ENCODE measurements at places on chromosomes 16 and 17. TPM values are rescaled to one million over a fixed set of nuclear protein-coding genes. Genes with fewer than 3 reads are reported as not detected.

DNA sequence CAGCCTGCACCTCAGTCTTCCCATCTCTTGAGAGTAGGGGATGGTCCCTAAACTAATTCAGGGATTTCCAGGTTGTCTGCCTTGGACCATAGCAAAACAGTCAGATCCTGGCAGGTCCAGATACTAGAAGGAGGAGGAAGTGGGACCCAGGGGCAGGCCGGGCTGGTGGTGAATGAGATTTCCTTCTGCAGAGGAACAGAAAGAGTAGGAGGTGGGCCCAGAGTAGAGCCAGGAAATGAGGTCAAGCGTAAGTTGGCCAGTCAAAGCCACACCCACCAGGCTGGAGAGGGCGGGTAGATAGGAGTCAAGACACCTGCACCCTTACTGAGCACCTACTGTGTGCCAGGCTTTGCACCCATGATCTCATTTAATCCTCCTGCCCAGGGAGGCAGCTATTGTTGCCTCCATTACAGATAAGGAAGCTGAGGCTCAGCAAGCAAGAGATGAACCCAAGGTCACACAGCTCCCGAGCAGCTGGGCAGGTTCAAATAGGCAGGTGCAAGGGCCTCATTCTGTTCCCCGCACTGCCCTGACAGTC, 2.6 kb downstream of the CDH5 start:
- DNase-seq = no peak

The KCNJ18 gene
- not detected for total RNA-seq

DNA sequence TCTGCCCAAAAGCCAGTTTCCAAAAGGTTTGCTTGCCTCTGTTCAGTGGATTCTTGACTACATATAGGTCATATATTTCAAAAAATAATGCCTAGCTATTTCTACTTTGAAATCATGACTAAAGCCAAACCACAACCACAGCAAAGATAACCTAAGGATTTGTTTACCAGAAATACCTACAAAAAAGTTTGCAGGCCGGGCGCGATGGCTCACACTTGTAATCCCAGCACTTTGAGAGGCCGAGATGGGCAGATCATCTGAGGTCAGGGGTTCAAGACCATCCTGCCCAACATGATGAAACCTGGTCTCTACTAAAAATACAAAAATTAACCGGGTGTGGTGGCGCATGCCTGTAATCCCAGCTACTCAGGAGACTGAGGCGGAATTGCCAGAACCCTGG, 15.2 kb downstream of the CARHSP1 start:
- no peak for DNase-seq

- DNase-seq = no peak
These were observed 36.4 kb upstream of the ARHGAP17 start for GRCh38 chr16:25051406-25052150.

DNA sequence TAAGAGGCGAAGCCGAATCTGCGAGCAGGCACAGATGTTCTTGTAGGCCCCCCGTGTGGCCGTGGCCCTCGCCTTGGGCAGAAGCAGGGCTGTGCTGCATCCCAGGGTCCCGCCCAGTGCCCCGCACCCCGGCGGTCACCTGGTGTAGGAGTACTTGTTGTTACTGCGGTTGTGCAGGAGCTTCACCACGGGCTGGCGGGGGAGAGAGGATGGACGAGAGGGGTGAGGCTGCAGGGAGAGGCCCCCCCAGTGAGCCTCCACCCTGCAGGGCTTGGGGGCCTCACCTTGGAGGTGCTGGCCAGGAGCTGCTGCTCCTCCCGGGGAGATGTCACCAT, 11.4 kb downstream of the ASPHD1 start:
- DNase-seq = peak; percentile 52

DNA sequence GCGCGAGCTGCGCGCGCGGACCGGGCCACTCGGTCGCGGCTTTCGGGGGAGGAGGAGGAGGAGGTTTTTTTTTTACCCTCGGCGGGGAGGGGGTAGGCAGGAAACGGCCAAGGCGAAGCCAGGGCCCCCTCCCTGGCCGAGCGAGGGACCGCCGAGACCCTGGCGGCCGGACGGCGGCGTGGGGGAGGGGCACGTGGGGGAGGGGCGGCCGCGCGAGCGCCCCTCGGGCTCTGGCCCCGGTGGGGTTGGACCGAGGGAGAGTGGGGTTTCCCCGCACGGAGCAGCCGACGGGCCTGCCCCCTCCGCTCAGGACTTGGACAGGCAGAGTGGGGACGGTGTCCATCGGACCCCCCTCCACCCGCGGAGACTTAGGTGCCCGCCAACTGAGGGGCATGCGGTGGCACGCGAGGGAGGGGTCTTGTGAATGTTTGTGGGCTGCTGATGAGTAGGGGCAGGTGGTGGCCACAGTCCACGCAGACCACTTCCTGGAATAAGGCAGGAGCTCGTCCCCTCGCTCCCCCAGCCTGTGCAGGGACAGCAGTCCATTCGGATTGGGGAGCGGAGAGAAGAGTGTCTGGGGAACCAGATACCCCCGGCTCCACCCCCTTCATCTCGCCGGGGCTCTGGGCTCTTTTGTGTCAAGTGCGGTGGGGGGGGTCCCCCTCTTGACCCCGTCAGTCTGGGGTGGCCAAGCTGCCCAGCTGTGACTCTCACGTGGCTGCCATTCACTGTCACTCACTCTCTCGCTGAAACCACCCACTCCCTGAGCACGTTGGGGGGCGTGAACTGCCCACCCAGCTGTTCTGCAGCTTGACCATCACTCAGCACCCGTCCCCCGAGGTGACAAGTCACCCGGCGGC, 3.0 kb upstream of the CHD3 start:
- DNase-seq = peak; percentile 66

The MAFG gene
- 26.9 TPM for total RNA-seq

- DNase-seq = no peak
These were observed 348.6 kb downstream of the SEC14L1 start for GRCh38 chr17:77489239-77489892.

GRCh38 chr16:2962334-2963073, 1.6 kb upstream of the KREMEN2 start:
- no peak for DNase-seq

GRCh38 chr16:81833751-81834150, 54.7 kb downstream of the PLCG2 start:
- no peak for DNase-seq

DNA sequence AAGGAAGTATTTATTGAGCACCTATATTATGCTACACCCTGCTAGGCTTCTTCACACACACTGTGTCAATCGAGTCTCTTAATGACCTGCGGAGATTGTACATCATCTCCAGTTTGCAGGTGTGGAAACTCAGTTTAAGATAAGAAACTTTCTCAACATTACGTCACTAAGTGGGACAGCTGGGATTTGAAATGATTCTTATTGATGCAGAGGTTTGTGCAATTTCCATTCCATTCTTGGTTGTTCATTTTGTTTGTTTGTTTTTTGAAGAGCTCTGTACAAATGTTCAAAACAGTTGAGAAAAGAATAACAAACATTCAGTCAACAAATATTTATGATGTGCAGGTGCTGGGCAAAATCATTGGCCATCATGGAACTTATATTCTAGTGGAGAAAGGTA, 84.8 kb downstream of the MAP2K6 start:
- DNase-seq = no peak

DNA sequence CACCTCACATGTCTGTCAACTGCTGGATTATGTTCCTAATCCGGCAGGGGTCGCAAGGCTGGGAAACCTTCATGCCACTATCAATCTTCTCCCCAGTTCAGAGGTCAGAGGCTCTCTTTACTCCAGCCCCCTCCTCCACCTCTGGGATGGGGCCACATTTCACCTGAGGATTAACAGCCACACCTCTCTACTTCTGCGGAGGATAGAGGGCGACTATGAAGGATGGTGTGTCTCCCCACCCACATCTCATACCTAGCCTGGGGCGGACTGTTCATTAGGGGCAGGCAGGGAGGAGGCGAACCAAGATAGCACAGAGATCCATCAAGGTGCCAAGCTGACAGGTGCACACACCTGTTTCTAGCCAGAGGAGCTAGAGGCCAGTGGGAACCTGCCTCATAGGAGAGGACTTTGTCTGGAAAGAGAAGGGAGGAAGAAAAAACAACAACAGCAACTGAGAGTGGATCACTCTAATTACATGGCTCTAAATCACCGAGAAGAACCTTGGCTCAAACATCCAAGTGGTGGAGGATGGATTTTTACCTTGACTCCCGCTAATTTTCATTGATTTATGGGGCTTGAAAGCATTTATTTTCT, 41.9 kb upstream of the SKAP1 start:
- no peak for DNase-seq

GRCh38 chr16:6309271-6309670, 1023.4 kb upstream of the RBFOX1 start:
- no peak for DNase-seq

GRCh38 chr16:86798247-86799041, 220.1 kb downstream of the FOXL1 start:
- no peak for DNase-seq

The SPIRE2 gene
- total RNA-seq = 15.4 TPM

The CDYL2 gene
- 5.3 TPM for total RNA-seq

The SPDYE4 gene
- total RNA-seq = not detected

DNA sequence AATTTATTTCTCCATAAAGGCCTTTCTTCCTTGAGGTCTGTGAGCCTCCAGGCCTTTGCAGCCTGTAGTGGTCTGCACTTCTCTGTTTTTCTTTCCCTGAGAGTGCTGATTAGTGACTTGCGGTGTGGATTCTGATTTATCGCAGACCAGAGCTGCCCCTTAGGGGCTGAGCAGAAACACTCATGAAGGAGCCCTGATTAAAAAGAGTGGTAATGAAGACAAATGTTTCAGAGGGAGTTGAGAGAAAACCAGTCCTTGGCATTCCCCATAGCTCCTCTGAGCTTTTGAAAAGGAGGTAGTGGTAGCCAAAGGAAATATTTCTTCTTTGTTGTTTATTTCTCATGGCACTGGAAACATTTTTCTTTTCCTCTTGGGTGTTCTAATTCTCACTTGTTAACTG, 268.1 kb upstream of the TBX2 start:
- no peak for DNase-seq

GRCh38 chr17:1398931-1399678, 917 bp downstream of the YWHAE start:
- DNase-seq = no peak

The DOC2B gene
- total RNA-seq = 4.0 TPM

The BCL6B gene
- total RNA-seq = 7.4 TPM

GRCh38 chr17:63041251-63041650, 75.2 kb downstream of the TANC2 start:
- no peak for DNase-seq

The SPG7 gene
- total RNA-seq = 109 TPM

The TUFM gene
- 249 TPM for total RNA-seq

GRCh38 chr17:40129498-40129897, 7.7 kb downstream of the MSL1 start:
- DNase-seq = no peak

DNA sequence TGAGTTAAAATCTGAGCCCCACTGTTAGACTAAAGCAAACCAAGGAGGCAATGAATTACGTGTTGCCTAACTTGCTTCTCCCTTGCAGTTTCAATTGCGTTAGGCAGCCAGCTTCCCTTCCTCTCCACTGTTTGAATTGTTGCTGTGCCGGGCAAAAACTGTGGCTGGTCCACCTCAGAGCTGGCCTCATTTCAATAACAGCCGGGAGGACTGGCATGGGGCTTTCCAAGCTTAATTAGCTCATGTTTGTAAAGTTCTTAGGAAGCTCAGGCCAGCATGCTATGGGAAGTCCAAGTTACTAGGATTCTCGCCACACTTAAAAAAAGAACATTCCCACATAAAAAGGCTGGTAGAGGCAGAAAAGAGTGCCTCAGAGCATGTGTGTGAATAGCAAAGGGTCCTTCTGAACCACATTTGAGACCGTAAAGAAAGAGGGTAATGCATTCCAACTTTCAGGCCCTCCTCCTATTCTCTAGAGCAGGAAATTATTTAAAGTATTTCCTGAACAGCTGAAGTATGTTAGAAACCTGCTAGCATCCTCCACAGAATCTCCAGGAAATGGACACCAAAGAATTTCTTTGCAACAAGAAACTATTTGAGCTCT, 79.0 kb upstream of the SMURF2 start:
- DNase-seq = no peak

The HASPIN gene
- total RNA-seq = 29.4 TPM

DNA sequence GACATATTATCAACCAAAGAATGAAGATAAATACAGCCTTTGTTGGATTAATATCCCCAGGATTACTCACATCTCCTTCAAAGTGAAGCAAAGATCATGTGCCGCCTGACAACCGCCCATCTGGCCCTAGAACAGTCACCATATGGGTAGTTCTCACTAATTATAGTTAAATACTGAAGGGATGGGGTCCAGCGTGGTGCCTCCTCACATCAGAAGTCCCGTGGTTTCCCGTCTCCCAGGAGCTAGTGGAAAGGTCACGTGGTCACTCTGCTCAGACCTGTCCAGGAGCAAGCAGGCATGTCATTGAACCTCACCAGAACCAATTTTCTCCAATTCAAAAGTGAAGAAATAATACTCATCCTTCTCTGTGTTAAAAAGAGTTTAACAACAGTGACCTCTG, 434.5 kb downstream of the SHISA9 start:
- no peak for DNase-seq

GRCh38 chr16:68022728-68023537, at the start of the genes DDX28 and DUS2:
Gene DDX28, minus strand, starts transcription at chr16:68023232. Its CDS starts 30 bp downstream, at chr16:68023202.
Gene DUS2, plus strand, starts transcription at chr16:68023284. Its CDS starts 14,740 bp downstream, at chr16:68038024.
- peak; percentile 70 for DNase-seq

DNA sequence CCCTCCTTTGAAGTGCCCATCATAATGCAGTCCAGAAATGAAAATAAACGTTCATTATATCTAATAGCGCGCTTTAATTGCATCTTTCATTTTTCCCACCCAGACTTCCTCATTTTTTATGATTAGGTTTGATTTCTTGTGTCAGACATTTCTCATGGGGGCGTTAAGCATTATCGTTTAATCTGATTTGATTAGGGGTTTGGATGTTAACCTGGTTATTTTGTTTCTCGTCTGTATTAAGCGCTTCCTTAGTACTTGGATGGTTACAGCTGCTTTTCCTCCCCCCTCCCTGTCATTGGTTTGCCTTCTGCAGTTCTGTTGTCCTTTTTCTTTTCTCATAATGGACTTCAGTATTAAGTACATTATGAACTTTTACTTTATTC, 540 bp downstream of the MFSD11 start:
- no peak for DNase-seq

GRCh38 chr17:73349138-73349537, 37.3 kb upstream of the CDC42EP4 start:
- no peak for DNase-seq

The TBC1D3I gene
- 0.46 TPM for total RNA-seq

DNA sequence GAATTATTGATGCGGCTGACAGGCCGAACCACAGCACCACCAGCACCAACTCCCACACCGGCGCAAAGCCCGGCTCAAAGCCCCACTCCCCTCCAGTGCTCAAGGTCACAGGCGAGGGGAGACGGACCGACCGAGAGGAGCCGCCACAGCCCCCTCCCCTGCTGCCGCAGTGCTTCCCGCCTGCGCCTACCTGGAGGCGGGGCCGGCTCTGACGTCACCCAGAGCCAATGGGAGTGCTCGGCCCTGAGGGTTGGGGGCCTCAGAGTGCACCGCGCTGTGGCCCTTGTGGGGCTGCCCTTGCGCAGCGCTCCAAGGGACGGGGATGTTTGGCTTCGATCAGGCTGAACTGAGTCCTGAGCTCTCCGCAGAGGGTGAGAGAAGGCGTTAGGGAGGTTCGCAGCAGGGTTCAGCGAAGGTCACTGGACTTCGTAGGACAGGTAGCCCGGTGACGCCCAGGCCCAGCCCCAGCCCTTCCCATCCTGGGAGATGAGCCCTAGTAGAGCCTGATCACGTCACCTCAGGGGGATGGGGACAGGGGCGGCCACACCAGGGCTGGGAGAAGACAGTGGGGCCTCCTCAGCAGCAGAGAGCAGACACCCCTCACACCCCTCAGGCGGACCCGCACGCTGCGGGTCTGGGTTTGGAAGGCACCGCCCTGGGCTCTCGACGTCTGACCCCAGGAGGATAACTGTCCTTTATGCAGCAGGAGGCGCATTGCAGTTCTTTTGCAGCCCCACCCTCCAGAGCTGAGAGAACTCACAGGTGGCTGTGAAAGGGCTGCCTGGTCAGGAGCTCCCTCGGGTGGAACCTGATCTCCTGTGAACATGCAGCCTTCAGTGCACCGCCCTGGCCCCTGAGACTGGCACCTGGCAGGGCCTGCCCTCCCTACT, 1.5 kb downstream of the NDRG4 start:
- peak; percentile 93 for DNase-seq

Measured in H1 (cell line).